ENCODE measurements at places on chromosomes 5 and 9.

DNA sequence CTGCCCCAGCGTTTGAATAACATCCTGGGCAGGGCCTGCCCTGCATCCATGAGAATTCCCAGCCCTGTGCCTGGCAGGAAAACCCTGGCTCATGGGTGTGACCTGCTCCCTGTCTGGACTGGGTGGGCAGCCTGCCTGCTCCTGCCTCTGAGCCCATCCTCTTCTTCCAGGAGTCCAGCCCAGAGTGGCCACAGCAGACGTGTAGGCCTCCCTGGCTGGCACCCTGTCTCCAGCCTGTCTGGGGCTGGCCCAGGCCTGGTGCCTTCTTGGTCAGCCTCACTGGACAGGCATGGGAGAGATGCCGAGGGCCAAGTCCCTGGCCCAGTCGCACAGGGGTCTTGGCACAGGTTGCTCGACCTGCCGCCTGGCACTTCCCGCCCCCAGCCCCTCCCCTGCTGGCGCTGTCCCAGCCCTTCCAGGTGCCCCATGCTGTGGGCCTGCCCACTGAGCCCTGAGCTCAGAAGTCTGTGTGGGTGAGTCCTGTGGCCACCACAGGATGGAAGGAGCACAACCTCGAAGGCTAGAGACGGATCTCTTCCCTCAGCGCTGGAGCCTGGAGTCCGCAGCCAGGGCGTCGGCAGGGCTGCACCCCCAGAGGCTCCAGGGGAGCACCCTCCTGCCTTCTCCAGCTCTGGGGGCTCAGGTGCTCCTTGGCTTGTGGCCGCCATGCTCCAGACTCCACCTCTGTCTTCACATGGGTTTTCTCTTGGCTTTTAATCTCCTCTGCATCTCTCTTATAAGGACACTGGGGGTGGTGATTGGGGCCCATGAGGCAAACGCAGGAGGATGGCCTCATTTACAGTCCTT lies 11.8 kb upstream of the COL5A1 start:
- peak; percentile 78 for DNase-seq

GRCh38 chr5:167582886-167583285 lies 708.6 kb upstream of the WWC1 start:
- DNase-seq, result no peak

DNA sequence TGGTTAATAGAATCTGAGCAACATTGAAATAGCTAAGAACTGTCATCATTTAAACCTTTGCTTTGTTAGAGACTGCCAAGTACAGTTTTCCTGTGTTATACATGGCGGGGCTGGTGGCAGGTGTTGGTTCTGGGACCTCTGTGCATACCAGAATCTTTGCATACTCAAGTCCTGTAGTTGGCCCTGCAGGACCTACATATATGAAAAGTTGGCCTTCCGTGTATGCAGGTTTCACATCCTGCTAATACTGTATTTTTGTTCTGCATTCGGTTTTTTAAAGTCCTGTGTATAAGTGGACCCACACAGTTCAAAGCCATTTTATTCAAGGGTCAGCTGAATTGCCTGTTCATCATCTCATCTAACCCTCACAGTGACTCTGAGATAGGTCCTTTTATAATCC lies 36.4 kb downstream of the LARP1 start:
- DNase-seq, result no peak

DNA sequence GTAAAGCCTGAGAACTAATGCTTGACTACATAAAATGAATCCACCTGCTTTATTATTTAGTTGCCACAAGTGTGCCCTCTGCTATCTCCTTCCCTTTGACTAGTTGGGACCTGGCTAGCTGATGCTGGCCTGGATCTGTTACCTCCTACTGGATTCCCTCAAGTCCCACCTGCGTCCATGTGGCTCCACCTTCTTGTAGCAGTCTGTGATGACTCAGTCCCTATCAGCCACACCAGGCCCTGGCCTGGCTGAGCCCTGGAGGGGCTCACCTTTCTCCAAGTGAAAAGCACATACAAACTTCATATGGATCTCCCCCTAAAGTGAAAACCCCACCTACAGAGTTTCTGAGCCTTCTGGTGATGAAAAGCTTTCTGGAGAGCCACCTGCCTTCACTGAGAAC lies 611.4 kb downstream of the SEMA5A start:
- no peak for DNase-seq

DNA sequence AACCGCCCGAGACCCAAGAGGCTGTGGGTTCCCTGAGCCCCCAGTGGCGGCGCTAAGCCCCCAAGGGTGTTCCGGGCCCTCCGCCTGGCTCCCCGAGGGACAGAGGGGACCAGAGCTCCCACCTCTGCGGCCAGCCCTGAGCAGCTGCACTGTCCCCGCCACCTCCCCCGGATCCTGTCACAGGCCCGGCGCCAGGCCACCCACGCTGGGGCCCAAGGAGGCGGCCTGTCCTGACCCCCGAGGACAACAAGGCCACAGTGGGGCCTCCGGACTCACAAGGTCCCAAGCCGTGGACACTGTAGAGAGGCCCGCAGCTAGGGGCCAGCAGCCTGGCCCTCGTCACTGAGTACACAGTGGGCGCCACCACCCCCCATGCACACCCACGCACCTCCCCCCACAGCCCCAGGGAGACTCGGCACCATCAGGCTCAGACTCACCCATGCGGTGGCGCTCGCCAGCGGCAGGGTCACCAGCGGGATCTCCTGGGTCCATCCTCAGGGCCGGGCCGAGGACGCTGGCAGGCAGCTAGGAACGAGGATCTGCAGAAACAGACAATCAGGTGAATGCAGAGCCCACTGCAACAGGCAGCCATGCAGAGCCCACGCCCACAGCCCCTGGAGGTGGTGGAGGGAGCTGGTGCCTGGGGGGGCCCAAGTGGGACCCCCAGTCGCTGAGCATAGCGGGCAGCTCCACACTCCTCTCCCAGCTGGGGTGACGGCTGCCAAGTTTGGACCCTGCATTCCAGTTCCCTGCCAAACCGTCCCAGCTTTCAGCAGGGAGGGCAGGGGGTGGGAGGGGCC lies 27.9 kb downstream of the EXD3 start:
- peak; percentile 57 for DNase-seq

GRCh38 chr5:35593338-35593737 lies 24.3 kb upstream of the SPEF2 start:
- DNase-seq, result no peak

DNA sequence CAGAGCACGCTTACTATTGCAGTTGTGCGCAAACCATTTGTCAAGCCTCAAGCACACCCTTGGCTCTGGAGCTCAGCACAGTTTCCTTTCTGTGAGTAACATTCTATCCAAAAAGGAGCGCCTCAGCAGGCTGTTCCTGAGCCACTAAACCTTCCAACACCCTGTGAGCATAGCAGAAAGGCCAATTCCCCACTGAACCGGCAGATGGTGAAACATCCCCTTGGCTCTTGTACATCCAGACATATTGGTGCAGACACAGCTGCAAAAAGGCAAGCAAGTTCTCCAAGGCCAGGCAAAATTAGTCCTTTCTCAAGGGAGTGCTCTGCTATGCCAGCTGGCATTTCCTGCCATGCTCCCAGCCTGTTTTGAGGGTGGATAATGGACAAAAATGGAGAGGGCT lies 44.1 kb upstream of the CEMIP2 start:
- no peak for DNase-seq

DNA sequence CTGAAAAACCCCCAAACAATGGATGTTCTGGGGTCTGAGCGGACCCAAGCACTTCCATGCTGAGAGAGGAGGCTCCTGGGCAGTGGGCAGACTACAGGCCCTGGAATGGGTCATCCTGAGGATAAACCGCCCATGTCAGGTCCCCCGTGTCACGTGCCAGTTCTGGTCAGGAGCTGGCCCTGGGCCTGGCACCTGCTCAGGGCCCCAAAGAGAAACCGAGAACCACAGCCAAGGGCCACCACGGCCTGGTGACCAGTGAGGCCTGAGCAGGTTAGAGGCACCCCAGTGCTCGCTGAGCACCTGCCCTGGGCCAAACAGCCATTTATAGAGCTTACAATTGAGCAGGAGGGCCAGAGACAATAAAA lies 15.8 kb downstream of the LMAN2 start:
- DNase-seq, result peak; percentile 28

DNA sequence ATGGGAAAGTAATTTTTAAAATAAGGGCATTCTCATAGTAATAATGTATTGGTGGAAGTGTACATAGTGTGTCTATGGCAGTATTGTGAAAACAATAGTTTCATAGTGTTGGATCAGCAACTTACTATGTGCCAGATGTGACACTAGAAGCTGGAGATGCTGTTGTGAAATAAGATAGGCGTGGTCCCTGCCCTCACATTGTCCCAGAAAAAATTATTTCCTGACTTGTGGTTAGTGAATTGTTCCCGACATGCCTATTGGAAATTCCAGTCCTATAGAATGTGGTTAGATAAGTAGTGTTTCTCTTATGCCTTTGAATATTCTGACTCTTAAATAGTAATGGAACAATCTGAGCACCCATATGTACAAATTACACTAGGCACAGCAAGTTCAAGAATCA lies 55.3 kb upstream of the MTAP start:
- no peak for DNase-seq

DNA sequence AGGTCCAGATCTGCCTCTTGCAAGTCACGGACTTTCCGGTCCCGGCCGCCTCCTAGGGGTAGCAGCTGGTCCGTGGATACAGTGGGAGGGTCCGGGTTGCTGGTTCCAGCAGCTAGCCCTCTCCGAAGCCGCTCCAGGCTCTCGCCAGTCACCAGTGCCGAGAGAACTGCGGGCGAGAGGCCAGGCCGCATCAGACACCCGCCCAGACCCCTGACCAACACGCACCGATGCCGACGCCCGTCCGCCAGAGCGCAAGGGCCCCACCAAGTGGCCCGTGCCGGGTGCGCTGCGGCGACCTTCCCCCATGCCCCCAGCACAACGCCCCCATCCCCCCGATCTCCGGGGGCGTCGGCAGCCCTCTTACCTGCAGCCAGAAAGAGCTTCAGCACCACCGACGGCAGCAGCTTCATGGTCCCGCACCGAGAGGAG lies 470 bp downstream of the HBEGF start:
- DNase-seq, result peak; percentile 90

DNA sequence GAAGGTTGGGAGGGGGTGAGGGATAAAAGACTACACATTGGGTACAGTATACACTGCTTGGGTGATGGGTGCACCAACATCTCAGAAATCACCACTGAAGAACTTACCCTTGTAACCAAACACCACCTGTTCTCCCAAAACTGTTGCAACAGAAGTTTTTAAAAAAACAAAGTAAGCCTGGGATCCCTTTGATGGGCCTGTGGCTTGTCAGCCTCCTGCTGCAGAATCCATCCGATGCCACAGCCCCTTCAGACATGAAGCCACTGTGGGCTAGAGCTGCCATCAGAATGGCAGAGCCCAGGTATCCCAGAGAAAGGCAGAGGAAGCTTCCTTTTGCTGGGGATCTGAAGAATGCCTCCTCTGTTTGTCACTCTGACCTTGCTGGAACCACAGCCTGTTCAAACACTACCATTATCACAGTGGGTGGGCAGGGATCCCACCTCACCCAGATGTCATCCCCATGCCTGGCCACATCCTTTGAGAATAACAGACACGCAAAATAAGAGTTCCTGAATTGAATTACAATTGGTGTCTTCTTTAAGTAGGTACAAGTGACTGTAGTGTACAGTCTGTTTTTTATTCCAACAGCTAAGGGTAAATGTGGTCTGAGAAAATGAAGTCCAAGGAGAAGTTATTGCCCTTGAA lies 78.1 kb upstream of the DIRAS2 start:
- no peak for DNase-seq

- no peak for DNase-seq
Observed at GRCh38 chr9:89218040-89218928, 39.7 kb upstream of the SHC3 start.

GRCh38 chr5:115209279-115209678 lies 39.6 kb upstream of the TRIM36 start:
- DNase-seq, result no peak

- DNase-seq, result no peak
Observed at GRCh38 chr9:109452761-109453160, 45.3 kb downstream of the PTPN3 start.

DNA sequence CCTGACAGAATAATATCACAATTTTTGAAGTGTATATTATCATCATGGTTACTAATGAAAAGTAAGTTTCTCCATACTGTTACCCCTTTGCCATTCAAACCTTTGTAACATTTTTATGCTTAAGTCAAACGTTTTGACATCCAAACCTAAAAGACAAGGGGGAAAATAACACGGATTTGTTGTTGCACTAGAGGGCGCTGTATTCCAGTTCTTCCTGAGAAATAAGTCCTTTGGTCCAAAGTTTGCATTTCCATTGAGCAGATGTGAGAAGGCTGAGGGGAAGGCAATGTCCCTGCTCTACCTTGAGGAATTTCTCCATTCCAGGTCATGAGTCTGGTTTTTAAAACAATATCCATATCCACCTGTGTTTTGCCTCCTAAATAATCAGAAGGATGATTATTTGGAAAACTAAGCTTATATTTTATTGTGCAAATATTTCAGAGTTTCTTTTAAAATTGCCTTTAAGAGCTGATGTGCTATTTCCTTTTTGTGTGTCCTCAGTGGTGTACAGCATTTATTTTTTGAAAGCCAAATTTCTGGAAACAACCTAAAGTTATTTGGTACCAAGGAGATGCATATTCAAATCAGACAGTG lies 9.7 kb downstream of the LECT2 start:
- no peak for DNase-seq

DNA sequence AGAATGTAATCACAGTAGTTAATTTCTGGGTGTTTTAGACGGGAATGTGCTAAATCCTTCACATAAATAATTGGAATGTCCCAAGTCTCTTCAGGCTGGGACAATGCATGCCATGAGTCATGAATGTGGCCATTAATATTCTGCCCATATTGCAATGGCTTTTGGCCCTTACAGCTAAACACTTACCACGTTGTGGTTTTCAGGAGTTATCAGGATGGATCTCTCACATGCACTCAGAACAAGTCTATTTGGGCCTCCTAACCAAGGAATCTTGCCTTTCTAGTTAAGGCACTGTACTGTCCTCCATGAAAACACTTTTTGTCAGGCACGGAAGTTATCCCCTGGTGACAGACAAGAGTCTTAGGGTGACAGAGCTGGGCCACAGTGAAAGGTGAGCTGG lies 32.7 kb downstream of the PKD2L2 start:
- DNase-seq, result no peak

- no peak for DNase-seq
Observed at GRCh38 chr5:124921694-124922093, 175.3 kb upstream of the ZNF608 start.

DNA sequence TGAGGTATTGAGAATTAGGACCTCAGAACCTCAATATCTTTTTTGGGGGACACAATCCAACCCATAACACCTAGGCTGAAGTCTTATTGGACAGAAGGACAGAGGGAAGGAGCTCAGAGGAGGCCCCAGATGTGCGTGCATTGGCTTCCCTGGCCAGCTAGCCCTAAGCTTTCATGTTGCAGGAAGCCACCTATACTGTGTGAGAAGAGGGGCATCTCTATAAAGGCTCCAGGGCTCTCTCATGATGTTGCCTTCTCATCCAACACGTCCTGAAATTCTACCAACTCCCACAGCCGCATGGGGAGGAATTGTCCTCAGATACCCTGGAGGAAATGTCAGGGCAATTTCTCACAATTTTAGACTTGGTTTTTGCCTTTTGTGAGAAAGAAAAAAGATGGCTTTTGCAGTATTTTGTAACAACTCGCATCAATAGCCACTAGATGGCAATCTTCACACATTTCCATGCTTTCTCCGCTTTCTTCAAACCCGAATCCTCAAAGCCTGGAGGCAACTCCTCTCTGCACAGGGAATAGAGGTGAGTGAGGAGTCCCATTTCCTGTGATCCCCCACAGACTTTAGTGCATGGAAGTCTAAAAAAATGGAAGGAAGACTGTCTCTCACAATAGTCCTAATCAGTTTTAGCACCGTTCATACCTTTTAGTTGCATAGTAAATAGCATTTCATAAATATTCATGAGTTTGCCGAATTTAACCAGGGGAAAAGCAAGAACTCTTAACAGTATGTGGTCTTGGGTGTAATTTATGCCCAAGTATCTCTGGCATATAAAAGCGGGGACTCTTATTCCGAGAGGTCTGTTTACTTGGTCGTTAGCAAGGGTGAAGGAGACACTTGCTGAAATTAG lies 7.4 kb upstream of the PPP3R2 start:
- DNase-seq, result no peak
